ENCODE measurements at places on chromosomes 1 and 21.

DNA sequence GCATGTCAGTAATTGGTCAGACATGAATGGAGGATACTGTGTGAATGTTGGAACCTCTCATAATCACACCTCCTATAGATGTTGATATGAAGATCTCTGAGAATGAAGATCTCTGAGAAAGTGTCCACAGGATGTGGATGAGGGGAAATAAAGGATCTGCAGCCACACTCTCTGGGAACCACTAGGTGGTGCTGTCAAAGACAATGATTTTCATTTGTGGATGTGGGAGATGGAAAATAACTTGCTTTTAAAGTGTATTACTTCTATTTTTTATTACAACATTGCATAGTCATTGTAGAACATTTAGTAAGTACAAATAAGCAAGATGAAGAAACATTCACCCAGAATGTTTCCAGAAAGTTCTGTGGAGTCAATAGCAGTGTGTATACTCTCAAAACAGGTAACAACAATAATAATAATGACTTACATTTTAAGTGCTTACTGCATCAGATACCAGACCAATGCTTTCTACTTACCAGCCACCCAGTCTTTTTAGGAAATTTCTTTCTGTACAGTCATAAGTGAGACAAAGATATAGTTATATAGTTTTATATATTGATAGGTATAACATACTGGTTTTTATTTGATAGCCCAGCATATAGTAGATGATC lies 128.2 kb downstream of the ATG4C start:
- DNase-seq, result peak; percentile 21

DNA sequence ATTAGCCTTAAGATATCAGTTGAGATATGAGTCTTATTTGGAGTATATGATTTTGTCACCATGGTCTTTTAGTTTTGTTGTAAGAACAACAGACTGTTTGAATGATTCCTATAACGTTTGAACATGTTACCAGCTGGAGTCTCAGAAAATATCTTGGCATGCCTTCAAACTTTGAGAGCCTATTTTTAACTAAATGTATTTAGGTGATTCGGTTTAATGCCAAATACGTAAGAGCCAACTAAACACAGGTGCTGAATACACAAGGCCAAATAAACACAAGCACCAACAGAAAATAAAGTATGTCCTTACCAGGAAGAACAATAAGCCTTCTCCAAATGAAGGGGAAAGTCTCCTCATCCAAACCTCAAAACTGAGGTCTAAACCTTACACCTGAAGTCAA lies 48.6 kb downstream of the PRKACB start:
- DNase-seq, result no peak

DNA sequence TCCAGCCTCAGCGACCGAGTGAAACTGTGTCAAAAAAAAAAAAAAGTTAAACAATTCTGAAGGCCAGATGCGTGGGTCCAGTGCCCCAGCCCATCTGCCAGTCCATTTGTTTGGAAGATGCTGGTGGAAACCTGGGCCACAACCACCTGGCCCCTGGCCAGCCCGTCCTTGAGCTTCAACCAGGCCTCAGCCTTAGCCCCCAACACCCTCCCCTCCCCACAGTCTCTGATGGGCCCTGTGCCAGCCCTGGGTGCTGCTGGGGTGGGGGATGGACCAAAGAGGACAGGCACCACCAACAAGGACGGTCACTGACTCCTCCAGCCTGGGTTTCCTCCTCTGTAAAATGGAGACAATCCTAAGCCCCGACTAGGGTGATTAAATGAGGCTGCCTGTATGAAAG lies 19.6 kb upstream of the PLEKHG5 start:
- no peak for DNase-seq

DNA sequence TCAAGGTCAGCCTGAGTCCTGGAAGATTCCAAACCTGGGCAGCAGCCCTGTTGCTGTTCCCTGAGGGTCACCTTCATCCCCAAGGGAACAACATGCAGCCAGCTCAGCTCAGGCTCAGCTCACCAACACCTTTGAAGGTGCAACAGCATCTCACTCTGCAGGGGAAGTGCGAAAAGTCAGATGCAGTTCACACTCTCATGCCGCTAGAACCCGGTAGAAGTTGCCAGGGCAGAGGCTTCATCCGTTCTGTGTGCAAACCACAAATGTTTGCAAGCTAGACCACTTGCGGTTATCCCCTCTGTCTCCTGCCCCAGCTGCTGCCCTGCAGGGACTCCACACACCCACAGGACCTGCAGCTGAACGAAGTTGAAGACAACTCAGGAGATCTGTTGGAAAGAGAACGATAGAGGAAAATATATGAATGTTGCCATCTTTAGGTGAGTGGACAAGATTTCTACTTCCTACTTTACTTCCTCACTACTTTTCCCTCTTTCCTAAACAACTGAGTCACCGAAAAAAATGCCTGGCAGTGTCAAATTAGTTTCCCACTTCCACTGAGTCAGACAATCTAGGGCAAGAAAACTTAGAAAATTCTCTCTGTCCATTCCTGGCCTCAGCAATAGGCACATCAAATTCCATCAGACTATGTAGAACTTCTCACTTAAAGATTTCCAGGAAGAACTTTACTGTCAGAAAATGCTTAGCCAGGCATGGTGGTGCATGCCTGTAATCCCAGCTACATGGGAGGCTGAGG lies 1.8 kb upstream of the FCRL6 start:
- DNase-seq, result no peak

GRCh38 chr1:112950426-112950825 lies 5.6 kb downstream of the SLC16A1 start:
- DNase-seq, result no peak

- DNase-seq, result no peak
These were observed 41.0 kb upstream of the PTPRC start for GRCh38 chr1:198597690-198598430.

DNA sequence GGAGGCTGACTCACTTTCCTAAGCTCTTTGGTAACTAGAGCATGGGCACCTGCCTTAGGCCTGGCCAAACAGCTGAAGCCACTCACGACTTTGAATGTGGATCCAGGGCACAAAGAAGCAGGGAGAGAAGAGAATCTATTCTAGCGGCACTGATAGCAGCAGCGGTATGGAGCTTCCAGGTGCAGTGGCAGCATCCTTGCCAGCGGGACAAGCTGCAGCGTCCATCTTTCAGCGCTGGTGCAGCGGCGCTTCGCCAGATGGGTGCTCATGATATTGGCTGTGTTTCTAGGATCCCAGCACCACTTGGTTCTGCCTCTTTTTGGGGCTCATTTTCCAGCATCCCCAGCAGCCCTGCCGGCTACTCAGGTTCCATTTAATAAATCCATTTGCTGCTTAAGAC lies 184.2 kb downstream of the SLC44A5 start:
- no peak for DNase-seq

GRCh38 chr1:58929671-58930325 lies 146.0 kb upstream of the JUN start:
- DNase-seq, result no peak
